ENCODE measurements at places on chromosomes 3 and 15. TPM values are rescaled to one million over a fixed set of nuclear protein-coding genes. Genes with fewer than 3 reads are reported as not detected.

DNA sequence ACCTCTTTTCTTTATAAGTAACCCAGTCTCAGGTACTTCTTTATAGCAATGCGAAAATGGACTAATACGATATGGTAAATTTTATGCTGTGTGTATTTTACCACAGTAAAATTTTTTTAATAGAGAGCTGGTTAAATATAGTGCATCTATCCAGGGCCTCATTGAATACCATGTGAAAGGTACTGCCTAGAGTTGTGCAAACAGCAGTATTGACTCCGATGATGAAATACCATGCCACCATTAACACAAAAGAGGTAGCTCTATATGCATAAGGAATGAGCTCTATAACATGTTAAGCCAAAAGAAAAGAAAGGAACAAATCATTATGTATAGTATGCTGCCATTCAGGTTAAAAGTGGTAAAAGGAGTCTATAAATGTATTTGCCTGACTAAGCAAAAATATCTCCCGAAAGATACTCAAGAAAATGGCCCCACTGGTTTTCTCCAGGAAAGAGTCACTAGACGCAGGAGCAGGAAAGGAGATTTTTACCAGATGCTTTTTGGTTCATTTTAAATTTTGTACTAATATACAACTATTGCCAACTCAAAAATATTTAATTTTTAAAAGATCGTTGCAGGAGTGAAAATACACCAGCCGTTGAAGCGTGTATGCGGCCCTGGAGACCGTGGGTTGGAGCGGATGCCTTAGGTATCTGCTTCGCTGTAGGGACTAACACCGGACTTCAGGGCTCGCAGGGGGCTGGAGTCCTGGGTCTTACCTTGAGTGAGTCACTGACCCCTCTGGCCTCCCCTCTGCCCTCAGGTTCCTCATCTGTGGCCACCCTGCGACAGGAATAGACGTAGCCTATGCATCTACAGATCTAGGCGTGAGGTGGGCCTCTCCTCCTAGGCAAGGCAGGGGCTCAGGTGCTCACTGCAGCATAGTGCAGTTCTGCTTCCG is 120.1 kb downstream of the CHSY1 start:
- DNase-seq: no peak

The CCDC191 gene
- 1.7 TPM for total RNA-seq

The MORC1 gene
- not detected for total RNA-seq

DNA sequence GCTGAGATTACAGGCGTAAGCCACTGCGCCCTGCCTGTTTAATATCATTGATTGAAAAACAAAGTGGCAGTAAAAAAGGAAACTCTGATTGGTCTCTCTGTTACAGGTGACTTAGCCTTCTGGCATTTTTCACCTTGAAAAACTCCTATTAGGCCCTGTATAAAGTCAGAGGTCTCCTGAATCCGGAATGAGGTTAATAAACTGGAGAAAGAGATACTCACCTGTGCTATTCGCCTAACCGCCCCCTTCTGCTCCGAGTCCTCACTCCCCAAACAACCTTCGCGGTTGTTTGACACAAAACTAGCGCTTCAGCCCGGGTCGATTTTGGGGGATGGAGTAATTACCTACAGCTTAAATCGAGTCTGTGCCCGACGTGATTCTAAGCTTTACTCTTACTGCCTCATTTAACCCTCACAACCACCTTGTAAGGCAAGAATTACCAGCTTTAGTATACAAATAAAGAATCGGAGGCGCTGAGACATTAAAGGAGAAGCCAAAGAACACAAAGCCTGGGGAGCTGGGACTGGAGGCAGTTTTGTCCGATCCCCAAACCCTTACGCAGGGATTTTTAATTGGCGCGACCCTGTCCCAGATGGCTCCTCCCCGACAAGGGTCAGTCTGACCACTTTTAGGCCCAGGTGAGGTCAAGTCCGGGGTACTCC is 441 bp downstream of the CEP70 start:
- DNase-seq: no peak

The GOLGA6L10 gene
- 0.21 TPM for total RNA-seq

The ERICH6 gene
- not detected for total RNA-seq

DNA sequence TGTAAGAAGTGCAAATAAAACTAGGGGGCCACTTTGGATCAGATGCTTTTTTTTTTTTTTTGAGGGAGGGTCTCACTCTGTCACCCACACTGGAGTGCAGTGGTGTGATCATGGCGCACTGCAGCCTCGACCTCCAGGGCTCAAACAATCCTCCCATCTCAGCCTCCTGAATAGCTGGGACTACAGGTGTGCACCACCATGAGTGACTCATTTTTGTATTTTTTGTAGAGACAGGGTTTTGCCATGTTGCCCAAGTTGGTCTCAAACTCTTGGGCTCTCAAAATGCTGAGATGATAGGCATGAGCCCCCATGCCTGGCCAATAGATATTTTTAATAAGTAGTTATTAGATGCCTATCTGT is 20.8 kb downstream of the CCR1 start:
- DNase-seq: no peak

- no peak for DNase-seq
Measured at GRCh38 chr15:91769894-91770293, 83.6 kb upstream of the SLCO3A1 start.

GRCh38 chr15:71082803-71083202 is 32.5 kb upstream of the THSD4 start:
- DNase-seq: peak; percentile 37

The FAM227B gene
- 6.1 TPM for total RNA-seq

The TRIM42 gene
- total RNA-seq: not detected

DNA sequence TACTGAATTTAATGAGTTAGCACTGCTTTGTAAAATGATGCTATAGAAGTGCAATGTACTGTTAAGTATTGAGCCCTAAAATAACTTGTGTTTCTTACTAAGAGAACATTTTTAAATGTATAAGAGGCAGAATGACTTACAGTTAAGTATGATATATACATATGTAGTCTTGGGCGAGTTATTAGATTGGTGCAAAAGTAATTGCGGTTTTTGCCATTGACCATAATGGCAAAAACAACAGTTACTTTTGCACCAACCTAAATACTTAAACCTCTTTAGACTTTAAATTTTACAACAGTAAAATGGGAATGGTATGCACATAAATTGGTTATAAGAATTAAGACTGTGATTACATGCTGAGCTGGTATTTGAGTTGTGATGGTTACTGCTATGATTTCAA is 79.8 kb downstream of the CNTN3 start:
- no peak for DNase-seq

DNA sequence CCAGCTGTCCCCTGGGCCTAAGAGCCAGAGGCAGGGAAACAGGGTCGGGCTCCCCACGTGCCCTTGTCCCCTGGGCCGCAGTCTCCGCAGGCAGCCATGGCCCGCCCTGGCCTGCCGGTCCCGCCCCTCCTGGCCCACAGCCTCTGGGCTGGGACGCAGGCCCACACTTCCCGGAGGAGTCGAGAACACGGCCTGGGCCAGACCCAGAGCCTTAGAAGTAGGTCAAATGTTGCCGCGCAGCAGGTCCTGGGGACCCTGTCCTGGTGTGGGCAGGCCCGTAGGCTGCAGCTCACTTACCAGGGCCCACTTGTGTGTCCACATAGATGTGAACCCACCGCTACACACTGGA is 4.3 kb upstream of the MYL3 start:
- peak; percentile 95 for DNase-seq

- DNase-seq: no peak
Measured at GRCh38 chr3:14001136-14001535, 121.3 kb upstream of the WNT7A start.

DNA sequence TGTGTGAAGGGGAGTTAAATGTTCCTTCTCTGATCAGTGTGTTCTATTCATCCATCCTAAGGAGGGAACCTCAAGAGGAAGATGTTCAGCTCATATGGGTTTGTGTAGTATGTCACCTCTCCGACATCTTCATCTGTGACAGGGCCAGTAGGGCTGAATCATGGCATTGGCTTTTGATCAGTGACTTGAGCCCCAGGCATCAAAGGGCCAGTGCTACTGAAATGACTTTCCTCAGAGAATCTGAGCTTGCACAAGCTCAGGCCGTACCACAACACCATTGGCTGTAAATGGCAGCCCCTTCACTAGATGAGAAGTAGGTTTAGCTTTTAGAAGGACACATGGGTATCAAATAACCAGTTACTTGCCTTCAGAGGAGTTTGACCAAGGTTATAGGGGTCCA is 183.2 kb upstream of the NR2E3 start:
- DNase-seq: no peak

Measured in heart left ventricle (tissue), 16 donors.